Fibroblast of the aortic adventitia (primary cell): ENCODE measurements at places on chromosomes 13 and 19. TPM values are rescaled to one million over a fixed set of nuclear protein-coding genes. Genes with fewer than 3 reads are reported as not detected.
A peak's percentile ranks its signal among the peaks of the same experiment; 100 is the strongest.

DNA sequence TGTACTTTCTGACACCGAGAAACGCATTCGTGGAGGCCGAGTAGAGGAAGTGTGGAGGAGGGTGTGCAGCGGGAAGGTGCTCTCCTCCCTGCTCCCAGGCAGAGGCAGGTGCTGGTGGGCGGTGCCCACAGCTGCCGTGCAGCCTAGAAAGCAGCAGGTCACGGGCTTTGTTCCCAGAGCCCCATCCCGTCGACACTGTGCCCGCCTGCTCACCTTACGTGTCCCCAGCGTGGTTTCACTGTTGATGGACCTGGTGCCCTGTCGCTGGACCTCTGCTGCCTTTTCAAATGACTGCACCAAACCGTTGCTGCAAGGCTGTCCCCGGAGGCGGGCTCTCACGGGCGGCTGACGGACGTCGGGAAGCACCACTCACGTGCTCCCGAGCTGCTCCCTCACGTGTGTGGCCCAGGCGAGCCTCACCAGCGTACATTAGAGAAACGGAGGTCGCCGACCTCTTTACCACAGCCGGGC, 20.8 kb downstream of the PLEKHJ1 start:
- no peak for DNase-seq

- DNase-seq = peak; percentile 37
These were observed 1.5 kb downstream of the WASF3 start for GRCh38 chr13:26558987-26559386.

- DNase-seq = no peak
These were observed 166.6 kb downstream of the PTPRS start for GRCh38 chr19:5173993-5174392.

DNA sequence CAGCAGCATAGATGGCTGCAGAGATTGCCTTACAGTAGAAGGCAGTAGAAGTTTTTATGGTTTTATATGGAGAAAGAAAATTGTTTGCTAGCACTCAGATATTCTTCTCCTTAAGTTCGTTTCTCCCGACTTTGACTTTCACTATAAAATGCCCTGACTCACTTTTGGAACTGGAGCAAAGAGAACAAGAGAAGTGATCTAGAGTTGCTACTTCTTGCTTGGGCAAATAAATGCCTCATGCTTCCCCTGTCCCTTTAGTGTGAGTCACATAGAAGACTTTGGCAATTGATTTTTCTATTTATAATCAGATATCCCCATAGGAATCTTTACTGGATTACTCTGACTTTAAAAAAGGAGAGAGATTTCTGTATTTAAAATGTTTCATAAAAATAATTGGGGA, 46.9 kb downstream of the ITGBL1 start:
- peak; percentile 72 for DNase-seq

GRCh38 chr13:77697217-77698103, at the start of gene SLAIN1:
TSS of gene SLAIN1 (plus strand) at chr13:77697687. CDS start at chr13:77697914, 227 bp downstream.
- no peak for DNase-seq

DNA sequence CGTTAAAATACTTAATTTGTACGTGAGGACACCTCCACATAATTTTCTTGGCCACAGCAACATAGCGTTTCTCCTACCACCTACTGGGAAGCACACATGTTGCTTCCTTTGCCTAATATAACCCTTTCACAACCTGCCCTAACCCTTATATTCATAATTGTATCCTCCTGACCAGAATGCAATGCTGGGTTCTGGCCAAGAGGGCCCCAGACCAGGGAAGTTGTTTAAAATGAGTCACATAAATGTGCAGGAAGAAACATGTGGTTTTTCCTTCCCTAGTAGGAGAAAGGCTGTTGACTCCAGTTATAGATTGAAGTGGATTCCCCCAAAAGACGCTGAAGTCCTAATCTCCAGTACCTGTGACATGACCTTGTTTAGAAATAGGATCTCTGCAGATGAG, 187.3 kb downstream of the NUFIP1 start:
- peak; percentile 66 for DNase-seq

The NLRP11 gene
- not detected in 2 replicates for total RNA-seq

The SGCG gene
- total RNA-seq = 2.1 and 15.4 TPM in 2 replicates

The RNF225 gene
- total RNA-seq = not detected in 2 replicates

The GZMM gene
- not detected in 2 replicates for total RNA-seq

The ZNF8 gene
- 5.1 and 7.6 TPM in 2 replicates for total RNA-seq
